ENCODE measurements at places on chromosomes 5 and 9.

DNA sequence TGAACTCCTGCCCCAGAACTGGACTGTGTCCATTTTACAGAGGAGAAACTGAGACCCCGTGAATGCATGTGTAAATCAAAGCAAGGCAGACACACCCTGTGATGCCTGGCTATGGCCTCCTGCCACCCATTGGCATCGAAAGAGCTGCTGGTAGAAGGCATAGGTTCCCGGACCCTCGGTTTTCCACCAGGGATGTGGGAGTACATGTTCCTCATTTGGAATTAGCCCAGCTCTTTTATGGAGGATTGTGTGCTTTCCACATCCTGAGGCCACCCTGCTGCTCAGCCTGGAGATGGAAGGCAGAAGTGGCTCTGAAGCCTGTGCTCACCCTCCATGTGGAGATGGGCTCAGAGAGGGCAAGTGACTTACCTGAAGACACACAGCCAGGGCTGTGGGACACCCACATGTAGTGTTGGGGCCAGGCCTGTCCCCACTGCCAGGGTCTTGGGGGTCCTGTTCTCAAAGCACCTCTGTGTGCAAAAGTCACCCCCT is 2.8 kb downstream of the SUSD3 start:
- no peak for DNase-seq

DNA sequence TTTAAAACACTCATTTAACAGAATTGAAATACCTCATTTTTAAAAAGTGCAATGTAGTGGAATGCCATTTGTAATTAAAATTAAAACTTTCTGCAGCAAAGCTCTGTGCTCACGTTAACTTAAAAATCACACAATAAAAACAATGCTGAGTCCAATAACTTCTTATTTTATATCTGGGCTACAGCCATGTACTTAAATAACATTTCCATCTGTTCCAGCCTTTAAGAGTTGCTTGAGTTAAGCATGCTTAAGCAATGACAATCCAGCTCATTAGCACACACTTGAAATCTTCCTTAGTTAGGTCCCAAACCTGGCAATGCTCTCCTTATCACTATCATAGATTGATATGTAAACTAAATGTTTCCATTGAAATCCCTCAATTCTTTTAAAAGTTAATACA is 132.3 kb upstream of the CDH12 start:
- DNase-seq: no peak

DNA sequence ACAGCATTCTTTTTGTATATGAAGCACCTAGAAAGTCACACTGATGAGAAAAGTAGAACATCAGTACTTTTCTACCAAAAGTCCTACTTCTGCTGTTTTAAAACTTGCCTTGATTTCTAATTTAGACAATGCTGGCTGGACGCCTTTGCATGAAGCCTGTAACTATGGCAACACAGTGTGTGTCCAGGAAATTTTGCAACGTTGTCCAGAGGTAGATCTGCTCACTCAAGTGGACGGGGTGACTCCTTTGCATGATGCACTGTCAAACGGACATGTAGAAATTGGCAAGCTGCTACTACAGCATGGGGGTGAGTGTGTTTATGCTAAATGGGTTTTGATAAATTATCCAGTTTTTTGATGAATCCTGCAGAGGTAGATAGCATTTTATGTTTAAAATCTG is 73.5 kb downstream of the SLF1 start:
- DNase-seq: no peak

GRCh38 chr9:135602789-135603481 is 36.4 kb downstream of the GLT6D1 start:
- DNase-seq: peak; percentile 40

GRCh38 chr5:127941646-127942045 is 141.9 kb upstream of the SLC12A2 start:
- no peak for DNase-seq

DNA sequence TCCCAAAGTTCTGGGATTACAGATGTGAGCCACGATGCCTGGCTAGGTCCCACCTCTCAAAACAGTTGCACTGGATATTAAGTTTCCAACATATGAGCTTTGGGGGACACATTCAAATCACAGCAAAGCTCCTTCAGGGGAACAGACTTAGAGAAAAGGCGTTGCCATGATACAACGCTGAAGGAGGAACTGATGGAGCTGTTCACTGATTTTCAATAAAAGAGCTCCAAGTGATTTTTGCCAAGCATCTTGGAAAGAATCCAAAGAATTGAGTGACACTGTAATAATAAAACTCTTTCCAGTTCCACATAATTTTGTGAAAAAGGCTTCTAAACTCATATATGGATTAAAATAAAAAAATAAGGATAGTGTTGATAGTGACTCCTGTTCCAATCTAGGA is 72.5 kb downstream of the CSNK1A1 start:
- no peak for DNase-seq

DNA sequence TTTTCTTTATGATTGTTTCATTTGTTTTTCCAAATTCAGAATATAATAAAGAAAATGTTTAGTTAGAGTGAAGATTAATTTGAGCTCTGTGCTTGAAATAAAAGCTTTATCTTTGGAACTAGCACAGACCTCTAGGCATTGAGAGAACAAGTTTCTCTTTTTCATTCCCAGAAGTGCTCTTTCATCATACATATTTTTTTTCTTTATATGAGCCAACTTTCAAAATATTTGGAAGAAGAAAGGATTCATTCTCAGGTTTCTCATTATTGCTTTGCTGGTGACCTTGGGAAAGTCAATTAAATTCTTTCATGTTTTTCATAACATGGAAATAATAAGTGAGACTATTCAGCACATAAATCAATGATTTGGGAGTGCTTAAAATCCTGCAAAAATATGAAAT is 16.8 kb downstream of the CTXN3 start:
- DNase-seq: no peak

- DNase-seq: no peak
Measured at GRCh38 chr9:131194762-131195161, 69.4 kb downstream of the NUP214 start.

All from activated gamma-delta T cell treated with anti-CD3 and anti-CD28 coated beads, Interleukin-2, amount 50 U/mL, for 16 hours (primary cell).